ENCODE measurements at places on chromosomes 4 and X. TPM values are rescaled to one million over a fixed set of nuclear protein-coding genes. Genes with fewer than 3 reads are reported as not detected.

DNA sequence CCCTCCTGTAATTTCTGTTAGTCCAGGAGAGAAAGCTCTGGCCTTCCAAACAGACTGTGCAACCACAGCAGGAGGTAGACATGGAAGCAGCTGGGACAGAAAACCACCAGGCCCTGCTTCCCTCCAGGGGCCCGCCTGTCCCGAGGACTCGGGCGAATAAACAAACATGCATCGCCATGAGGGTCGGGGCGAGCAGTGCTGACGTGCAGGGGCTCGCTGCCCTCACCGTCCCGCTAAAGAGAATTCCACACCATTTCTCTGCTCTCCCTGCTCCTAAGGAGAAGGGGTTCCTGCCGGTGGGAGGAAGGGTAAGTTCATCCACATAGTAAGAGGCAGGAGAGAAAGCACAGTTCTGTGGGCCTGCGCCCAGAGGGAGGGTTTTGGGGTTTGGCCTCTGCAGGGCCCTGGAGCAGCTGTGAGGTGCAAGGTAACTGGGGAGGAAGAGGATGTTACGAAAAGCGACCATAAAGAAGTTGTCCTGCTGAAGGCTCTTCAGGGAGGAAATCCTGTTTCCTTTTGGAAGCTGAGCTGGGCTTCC, 54.9 kb downstream of the WFS1 start:
- no peak for DNase-seq

PHEX gene
- 2.4 TPM for total RNA-seq

MAPK10 gene
- 5.7 TPM for total RNA-seq

CLDN22 gene
- not detected for total RNA-seq

DNA sequence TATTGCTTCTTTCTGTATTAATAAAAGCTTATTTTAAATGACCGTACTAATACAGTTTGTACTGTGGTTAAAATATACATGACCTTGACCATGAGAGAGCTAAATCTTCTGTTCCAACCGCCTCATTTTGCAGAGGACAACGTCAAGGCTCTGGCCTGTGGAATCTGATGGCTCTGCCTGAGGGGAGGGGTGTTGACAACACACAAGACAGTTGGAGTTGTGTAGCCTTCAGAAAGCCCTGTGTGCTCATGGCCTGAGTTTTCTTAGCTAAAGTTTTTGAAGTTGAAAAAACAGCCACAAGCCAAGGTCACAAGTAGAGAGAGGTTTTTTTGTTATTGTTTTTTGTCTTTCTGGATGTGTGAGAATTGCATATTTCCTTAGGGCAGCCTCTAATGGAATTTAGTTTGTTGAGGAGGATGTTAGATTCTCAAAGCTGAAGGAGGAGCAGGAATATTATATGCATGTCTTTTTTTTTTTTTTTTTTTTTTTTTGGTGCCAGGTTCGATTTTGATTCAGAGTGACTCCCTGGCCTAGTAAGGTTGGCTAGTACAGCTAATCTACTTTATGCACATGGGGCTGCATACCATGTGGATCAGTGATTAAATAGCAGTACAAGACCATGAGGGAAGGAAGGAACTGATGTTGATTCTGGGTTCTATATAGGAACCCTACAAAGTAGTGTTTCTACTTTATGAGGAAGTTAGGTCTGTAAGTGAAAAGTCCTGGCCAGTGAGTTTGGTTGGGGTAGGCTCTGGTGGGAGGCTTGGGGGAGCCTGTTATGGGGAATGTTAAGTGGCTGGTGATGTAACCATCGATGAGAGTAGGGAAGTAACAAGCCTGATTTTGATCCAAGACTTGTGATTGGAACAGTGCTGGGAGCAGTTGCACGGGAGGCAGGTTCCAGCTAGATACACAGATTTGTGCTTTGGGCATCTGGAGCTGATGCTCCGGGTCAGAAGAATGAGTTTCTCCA, 20.3 kb downstream of the SMS start:
- DNase-seq: no peak

GRCh38 chr4:145956288-145956890, 17.8 kb upstream of the ZNF827 start:
- peak; percentile 58 for DNase-seq

GRCh38 chr4:156764145-156764544, 207.5 kb downstream of the PDGFC start:
- no peak for DNase-seq

MGAT4D gene
- total RNA-seq: not detected

DNA sequence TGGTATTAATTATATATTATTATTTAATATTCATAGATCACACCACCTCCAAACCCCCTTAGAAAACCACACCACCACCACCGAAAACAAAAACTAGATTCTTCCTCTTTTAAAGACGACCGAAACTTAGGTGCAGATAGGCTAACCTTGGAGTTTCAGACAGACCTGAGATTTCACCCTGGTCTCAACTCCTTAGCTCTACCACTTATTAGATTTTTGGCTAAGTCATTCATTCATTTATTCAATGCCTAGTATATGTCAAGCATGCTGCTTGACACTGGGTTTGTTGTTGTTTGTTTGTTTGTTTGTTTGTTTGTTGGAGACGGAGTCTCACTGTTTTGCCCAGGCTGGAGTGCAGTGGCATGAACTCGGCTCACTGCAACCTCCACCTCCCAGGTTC, 9.5 kb upstream of the BMP2K start:
- DNase-seq: no peak

DNA sequence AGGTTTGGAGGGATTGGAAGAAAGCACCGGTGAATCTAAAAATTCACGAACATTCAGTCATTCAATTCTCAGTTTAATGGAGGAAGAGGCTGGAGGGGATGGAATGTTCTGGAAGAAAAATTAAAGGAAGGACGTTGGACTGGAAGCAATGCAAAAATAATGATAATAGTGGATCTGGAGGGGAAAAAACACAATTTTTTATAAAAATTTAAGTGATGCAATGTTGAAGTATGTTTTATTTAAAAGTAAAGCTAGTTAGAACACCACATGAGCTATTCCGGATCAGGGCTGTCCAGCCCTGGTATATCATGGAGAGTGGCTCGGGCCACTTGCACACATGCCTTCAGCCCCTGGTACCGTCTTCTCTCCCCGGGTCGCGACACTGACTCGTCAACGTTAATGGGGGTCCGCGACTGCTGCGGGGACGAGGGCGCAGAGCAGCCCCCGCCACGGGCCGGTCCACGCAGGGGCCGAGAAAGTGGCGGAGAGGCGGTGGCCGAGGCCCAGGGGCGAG, 204.6 kb downstream of the TENM3 start:
- DNase-seq: no peak

RTL5 gene
- 0.18 TPM for total RNA-seq

GRCh38 chr4:175791221-175791620, 20.8 kb downstream of the GPM6A start:
- no peak for DNase-seq

GRCh38 chrX:71650333-71650969, 16.9 kb upstream of the LOC101059915 start:
- no peak for DNase-seq
